KBM-7 (cell line): ENCODE measurements at places on chromosomes 6 and 20.

DNA sequence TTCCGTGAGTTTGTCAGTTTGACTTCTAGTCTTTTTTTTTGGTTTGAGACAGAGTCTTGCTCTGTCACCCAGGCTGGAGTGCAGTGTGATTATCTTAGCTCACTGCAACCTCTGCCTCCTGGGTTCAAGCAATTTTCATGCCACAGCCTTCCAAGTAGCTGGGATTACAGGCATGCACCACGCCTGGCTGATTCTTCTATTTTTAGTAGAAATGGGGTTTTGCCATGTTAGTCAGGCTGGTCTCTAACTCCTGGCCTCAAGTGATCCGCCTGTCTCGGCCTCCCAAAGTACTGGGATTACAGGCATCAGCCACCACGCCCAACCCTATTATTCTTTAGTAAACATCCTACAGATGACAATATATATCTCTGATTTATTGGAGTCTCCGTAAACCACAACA is 506.5 kb downstream of the PREX1 start:
- no peak for DNase-seq

- no peak for DNase-seq
These were observed 73.5 kb upstream of the NFATC2 start for GRCh38 chr20:51616060-51616459.

- no peak for DNase-seq
These were observed 68.0 kb upstream of the SMIM28 start for GRCh38 chr6:138309695-138310094.

DNA sequence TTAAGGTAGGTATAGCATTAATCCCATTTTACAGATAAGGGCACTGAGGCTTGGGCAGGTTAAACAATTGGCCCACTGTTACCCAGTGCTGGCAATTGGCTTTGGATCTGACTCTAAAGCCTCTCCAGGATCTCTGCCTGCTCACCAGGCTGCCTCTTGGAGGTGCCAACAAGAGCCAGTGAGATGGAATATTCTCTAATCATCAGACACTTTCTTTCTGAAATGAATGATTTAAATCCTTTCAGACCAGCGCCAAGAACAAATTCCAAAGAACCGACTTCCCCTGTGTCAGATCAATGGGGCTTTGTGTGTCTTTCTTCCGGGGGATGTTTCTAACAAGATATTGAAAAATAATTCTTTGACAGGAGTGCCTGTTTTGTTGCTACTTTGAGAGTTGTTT is 23.6 kb downstream of the CYP39A1 start:
- no peak for DNase-seq

- no peak for DNase-seq
These were observed 112.1 kb downstream of the LY86 start for GRCh38 chr6:6700407-6701270.

DNA sequence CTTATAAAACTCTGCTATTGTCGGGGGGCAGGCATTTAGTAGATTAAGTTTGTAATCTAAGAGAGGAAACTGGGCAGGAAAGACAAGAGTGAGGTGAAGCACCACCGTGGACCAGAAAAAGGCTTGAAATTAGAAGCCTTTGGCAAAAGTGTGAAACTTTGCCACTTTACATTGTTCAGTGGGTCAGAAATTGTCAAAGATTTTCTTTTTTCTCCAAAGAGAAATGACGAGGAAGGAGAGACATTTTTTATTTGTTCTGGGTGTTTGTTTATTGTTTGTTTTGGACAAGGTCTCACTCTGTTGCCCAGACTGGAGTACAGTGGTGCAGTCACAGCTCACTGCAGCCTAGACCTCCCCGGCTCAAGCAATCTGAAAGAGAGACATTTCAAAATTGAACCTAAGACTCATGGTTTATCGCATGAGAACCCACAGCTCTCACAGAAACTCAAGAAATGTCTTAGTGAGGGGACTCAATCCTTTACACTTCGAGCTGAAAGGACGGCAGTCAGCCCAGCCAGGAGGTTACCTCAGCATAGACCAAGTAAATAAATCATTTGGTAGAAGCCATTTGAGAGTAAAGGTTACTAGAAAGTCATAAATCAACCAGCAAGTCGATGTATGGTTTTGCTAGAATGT is 262.8 kb upstream of the TAB2 start:
- no peak for DNase-seq

GRCh38 chr20:48786951-48787705 is 40.7 kb downstream of the PREX1 start:
- DNase-seq = no peak

GRCh38 chr6:39847221-39847620 is 55.0 kb downstream of the DAAM2 start:
- DNase-seq = no peak

DNA sequence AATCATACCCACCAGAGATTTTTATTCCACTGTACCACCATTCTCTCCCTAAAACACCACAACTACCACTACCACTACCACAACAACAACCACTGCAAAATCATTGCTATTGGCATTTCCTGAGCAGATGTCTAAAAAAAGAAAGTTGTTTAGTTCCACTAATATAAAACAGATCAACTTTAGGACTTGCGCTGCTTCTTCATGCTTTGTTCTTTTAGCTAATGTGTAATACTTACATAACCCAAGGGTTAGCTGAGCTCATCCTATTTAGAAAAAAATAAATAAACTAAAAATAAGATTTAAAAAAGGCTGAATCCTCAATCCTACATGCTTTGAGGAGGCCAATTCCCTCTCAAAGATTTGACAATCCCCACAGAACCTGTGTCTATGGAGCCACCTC is 11.4 kb downstream of the IYD start:
- no peak for DNase-seq

DNA sequence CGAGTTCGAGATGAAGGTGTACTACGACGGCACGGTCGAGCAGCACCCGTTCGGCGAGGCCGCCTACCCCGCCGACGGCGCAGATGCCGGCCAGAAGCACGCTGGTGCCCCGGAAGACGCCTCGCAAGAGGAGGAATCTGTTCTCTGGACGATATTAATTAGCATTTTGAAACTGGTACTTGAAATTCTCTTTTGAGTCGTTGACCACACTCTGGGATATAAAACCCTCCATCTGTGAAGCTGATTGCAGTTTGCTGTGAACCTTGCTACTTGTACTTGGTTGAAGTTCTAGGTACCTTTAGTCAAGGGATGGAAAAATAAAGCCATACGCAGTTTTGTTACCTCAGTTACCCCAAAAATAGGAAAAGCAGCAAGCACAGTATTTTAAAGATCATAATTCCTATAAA is 917 bp downstream of the C6orf120 start:
- DNase-seq = no peak

DNA sequence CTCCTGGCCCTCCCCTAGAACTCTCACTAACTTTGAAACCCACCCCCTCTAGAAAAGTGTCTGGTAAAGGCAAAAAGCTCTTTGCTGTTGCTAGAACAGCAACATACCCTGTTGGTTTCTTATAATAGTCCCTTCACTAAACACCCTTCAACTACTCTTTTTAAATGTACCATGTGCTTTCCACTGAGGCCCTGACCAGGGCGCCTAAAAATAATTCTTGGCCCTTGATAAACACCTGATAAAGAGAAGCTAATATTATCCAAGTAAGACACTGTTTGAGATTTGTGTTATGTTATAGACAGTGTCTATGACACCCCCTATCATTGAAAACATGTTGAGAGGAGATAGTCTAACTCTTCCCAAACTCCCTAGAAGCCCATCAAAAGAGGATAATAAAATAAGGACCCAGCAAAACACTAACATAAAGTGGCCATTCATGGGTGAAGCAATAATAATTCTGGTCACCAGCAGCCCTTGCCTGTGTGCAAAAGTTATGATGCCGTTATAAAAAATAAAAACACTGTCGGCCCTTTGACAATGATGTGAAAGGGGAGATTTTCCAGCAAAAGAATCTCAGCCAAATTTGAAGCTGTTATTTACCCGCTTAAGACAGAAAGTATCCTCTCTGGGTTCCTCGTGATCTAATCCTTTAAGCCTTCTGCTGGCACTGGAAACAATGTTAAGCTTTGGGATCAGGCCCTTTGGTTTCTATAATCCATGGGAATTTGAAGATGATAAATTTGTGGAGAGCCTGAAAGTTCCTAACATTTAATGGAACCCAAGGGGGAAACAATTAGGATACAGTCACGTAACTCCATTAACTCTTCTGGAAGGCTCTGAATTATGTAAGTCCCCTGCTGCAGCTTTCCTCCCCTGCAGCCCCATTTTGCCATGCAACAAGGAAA is 122.6 kb upstream of the PLCB4 start:
- no peak for DNase-seq

- no peak for DNase-seq
These were observed 21.4 kb upstream of the RNF182 start for GRCh38 chr6:13903364-13903763.

- DNase-seq = no peak
These were observed 35.6 kb downstream of the SRSF3 start for GRCh38 chr6:36629784-36630183.

GRCh38 chr6:83257791-83258190 is 64.6 kb downstream of the RWDD2A start:
- DNase-seq = no peak

DNA sequence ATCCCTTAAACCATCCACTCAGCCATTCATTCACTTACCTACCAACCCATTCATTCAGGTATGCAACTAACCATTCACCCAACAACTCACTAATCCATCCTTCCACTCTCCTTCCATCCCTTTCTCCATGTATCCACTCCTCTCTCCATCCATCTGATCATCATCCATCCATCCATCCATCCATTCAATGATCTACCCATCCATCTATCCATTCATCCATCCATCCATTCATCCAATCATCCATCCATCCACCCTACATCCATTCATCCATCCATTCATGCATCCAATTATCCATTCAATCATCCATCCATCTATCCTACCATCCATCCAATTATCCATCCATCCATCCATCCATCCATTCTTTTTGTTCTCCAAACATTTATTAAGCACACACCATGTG is 13.8 kb upstream of the BCAS1 start:
- no peak for DNase-seq

DNA sequence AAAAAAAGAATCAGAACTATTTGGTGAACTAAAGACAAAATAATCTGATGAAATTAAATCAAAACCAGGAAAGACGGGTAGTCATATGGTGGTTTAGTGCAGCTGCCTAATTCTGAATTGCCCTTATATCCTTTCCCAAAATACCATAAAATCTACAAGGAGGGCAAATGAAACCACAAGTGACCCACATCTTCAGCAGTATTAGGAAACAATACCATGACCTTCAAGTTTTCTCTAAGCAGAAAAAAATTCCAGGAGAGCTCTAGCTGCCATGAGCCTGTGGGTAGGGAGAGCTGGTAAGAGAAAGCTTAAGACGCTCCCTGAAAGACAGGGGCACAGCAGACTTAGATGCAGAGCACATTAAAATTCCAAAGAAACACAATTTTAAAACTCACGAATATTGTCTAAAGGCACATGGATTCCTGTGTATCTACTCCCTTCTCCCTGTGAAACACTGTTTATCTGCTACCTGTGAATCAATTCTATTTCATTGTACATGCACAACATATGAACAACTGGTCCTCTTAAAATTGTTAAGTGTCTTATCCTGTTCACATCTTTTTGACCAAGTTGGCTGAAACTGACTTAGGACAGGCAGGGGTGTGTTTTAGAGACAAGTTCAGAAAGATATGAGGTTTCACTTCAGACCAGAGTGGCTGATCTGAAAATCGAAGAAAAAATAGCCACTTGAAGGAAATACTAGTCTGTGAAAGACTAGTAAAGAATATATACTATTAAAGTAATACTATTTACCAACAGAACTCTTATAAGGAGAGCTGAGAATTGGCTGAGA is 153.6 kb upstream of the SHLD1 start:
- DNase-seq = no peak

- no peak for DNase-seq
These were observed 29.2 kb upstream of the SSR1 start for GRCh38 chr6:7341989-7342742.

DNA sequence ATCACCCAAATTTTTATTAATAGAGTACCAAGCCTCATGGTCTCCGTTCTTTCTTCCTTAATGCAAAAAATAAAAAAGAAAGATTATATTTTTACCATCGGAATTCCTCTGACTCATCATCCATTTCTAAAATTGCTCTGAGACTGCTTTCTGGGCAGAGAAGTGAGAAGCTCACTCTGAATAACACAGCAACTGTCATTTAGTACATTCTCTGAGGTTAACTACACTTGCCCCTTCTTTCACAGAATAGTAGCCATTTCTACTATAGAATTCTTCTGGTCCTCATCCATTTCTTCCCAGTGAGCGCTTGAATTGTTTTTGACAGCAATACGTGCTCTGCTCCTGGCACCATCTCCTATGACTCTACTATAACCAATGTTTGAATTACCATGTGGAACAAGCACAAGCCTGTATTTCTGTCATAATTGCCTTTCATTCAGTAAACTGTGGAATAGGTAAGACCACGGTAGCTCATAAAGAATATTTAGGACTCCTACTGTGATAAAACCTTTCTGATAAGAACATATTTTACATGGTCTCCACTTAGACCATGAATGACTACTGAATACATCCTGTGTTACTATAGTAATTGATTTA is 435.5 kb upstream of the NRSN1 start:
- no peak for DNase-seq

- DNase-seq = no peak
These were observed 25.2 kb upstream of the FYN start for GRCh38 chr6:111898452-111898851.

DNA sequence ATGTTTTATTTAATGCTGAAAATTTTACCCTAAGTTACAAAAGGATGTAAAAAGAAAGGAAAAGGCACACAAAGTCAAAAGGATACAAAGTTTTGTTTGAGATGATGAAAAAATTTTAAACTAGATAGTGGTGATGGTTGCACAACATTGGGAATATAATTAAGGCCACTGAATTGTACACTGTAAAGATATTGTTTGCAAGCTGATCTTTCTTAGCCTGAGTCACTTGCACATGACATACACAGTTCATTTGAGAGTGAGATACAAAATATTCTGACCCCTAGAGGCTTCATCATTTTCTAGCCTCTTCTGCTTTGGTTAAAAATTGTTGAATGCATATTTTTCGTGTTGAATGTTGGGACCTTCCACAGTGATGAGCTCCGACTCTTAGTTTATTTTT is 462.6 kb downstream of the HDGFL1 start:
- DNase-seq = no peak

- DNase-seq = peak; percentile 21
These were observed 39.3 kb downstream of the ARID1B start for GRCh38 chr6:156816505-156816904.

DNA sequence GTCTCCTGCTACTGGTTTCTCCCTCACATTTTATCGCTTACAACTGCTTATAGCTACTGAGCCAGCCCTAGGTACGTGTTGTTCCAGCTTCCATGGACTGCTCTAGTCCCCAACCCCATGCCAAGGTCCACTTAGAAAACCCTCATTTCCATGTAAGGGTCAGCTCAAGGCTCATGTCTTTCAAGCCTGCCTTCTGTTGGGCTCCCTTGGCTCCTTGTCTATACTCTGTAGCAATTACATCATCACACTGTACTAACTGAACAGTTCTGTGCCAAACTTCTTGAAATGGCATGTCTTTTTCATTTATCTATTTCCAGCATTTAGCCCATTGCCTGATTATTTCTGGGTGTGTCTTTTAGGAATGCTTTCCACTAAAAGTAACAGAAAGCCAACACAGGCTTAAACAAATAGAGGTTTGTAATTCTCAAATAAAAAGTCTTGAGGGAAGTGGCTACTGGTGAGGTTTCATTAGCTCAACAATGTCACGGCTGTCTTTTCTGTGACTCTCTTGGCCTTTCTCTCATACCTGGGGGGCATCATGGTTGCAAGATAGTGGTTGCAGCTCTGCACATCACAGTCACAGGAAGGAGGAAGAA is 317.6 kb downstream of the TPBG start:
- DNase-seq = no peak
